Stimulated activated memory B cell treated with anti-CD40 and anti-IgM and Interleukin-4, amounts not matched to agents 10 μg/mL and 1 μg/mL and 100 μg/mL, for 72 hours (primary cell): ENCODE measurements at places on chromosomes 2 and 18.

DNA sequence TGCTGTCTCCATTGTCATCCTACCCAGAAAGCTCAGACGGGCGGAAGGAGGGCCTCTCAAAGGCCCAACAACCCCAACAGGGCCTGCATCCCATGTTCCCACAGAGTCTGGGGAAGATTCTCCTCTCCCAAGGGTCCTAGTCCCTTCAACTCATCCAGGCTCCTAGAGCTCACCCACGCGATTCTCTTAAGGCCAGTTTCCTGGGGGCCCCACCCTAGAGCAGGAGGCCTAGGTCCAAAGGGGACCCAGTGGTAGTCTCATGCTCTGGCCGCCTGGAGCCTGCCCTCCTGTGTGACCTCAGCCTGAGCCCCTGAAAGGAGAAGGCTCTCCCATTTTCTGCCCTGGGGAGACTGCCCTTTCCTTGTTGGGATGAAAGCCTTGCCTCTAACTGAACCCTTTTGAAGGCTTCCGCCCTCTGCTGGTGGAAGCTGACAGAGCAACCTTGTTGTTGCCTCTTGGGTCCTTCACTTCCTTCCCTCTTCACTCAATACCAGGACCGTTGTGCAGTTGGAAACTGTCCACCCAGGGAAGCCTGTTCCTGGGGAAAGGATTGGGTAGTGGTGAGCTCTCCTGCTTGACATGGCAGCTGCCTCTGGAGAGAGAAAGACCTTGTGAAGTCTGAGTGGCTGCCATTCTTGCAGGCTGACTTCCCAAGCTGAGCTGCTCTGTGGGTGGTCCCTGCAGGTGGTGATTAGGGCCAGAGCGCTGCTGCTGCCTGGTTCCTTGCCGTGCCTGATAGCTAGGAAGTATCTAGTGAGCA, 86.0 kb upstream of the ALPP start:
- no peak for ATAC-seq

GRCh38 chr2:223989856-223990232, 32.6 kb downstream of the MRPL44 start:
- ATAC-seq, result no peak

GRCh38 chr18:74310411-74310810, 5.2 kb upstream of the C18orf63 start:
- ATAC-seq, result peak; percentile 55

- ATAC-seq, result no peak
Measured at GRCh38 chr2:239278941-239279365, 121.9 kb downstream of the HDAC4 start.

DNA sequence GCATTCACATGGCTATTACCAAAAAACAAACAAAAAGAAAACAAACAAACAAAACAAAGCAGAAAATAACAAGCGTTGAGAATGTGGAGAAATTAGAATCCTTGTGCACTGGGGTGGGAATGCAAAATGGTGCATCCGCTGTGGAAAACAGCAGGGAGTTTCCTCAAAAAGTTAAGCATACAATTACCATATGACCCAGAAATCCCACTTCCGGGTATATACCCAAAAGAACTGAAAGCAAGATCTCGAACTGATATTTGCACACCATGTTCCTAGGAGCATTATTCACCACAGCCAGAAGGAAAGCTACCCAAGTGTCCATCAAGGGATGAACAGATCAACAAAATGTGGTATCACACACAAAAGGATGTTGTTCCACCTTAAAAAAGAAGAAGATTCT, 17.9 kb upstream of the TEX51 start:
- no peak for ATAC-seq

DNA sequence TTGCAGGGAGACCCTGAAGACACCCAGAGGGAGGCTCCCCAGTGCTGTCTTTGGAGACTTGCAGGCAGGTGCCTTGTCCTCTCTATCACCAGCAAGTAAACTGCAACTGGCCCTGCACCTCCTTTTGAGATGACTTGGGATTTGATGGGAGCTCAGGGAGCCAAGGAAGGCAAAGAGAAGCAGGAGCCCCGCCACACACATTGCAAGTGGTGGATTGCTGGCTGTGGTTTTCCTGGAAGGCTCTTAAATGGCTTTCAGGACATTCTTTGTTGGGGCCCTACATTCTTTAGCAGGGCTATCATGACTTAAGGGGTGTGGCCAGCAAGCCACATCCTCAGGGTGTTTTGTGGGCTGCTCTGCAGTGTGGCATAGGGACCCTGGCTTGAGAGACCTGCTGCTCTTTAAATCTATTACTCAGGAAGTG, 39.9 kb upstream of the CDC42EP3 start:
- peak; percentile 55 for ATAC-seq

GRCh38 chr2:217061916-217062505, 202.1 kb upstream of the TNP1 start:
- no peak for ATAC-seq

DNA sequence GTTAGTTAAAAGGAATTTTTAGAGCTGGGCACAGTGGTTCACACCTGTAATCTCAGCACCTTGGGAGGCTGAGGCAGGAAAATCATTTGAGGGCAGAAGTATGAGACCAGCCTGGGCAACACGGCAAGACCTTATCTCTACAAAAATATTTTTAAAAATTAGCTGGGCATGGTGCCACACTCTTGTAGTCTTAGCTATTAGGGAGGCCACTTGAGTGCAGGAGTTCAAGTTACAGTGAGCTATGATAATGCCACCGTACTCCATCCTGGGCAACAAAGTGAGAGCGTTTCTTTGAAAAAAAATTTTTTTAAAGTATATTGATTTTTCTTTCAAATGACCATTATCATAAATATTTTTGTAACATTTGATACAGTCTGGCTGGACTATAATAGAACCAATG, 93.6 kb upstream of the FAM117B start:
- ATAC-seq, result no peak

DNA sequence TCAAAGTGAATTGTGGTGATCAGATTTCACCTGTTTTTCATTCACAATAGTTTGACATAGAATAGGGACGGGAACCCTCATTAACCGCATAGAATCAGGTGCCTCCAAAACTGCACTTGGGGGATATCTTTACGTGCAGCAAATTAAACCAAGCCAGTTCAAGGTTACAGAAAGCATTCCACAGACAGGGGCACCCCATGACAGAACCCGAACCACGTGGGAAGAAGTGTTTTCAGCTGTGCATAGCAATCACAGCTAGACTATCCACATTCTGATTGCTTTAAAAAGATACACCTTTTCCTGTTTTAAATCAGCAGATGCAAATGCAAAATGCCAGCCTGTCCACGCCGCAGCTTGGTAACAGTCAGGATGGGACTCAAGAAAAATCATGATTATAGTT, 205.8 kb downstream of the ANAPC1 start:
- no peak for ATAC-seq

DNA sequence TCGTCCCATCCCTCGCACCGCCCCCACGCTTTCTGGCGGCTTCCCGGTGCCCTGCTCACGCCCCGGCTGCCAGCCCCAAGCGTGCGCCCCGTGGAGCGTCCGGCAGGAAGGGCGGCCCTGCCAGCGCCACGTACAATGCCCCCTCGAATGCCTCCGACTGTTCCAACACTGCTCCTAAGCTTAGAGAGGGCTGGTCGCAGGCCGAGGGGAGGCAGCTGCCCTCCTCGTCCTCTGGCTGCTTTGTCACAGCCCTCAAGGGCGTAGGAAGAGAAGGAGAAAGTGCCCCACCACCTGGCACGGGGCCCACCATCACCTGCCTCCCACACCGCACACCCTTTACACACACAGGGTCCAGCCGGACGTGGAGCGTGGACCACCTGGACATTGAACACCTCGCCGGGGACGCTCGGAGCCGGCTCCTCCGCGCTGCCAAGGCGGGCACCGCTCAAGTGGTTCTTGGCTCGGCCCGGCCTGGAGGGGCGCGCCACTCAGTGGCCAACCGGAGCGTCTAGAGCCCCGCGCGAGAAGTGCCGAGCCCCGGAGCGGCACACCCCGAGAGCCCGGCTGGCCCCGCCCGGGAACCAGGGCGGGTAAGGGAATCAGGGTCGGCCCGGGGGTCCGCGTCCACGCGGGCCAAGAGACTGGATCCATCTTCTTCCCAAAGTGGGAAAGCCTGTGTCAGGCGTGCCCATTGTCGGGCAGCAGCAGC, 830 bp downstream of the DNER start:
- peak; percentile 38 for ATAC-seq

GRCh38 chr2:23497063-23497462, 112.1 kb downstream of the KLHL29 start:
- no peak for ATAC-seq

GRCh38 chr2:118614841-118615271, 232.6 kb downstream of the EN1 start:
- ATAC-seq, result no peak

GRCh38 chr2:102801098-102801718, 39.4 kb downstream of the TMEM182 start:
- ATAC-seq, result no peak

- ATAC-seq, result no peak
Measured at GRCh38 chr2:197940382-197940781, 136.0 kb downstream of the PLCL1 start.
